Prostate gland (tissue), 2 donors: ENCODE measurements at places on chromosomes 16 and 17. TPM values are rescaled to one million over a fixed set of nuclear protein-coding genes. Genes with fewer than 3 reads are reported as not detected.

DNA sequence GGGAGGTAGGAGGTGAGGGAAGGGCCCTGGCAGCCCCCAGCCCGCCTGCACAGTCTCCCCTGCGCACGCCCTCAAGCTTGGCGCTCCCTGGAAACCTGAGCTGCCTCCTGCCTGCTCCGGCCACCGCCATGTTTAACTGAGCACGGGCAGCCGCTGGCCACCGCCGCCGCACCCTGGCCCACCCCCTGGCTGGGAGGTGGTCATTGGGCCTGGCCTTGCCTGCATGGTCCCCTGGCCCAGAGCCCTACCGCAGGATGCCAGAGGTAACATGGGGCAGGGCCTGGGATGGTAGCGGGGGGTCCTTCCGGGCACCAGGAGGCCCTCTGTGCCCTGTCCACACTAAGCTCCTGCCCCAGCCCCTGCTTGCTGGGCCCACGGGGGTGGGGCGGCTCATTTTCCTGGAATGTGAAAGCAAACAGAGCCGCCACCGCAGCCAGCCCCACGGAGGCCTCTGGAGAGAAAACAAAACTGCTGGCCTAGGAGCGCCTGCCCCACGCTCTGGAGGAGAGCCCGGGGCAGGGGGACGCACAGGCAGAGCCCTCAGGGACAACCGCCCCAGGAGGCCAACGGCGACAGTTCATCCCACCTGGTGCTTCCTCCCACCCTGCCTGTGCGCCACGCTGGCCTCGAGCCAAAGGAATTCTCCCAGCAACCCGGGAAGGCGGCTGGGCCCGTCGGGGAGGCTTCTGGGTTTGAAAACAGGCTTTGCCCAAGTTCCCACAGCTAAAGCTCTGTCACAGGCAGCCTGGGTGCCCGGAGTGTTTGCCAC is 8.9 kb downstream of the NHERF2 start:
- no peak for DNase-seq

- no peak for DNase-seq
Measured at GRCh38 chr16:17887963-17888362, 417.2 kb upstream of the XYLT1 start.

GRCh38 chr17:17242246-17242645 is 5.3 kb upstream of the FLCN start:
- no peak for DNase-seq

The CIAO3 gene
- total RNA-seq: 76.6 TPM

The TMEM235 gene
- total RNA-seq: not detected
